Stimulated activated CD4-positive, alpha-beta T cell treated with anti-CD3 and anti-CD28 coated beads, Interleukin-12 subunit alpha, Interleukin-12 subunit beta, amount 100 ng/mL, for 4 hours (primary cell): ENCODE measurements at places on chromosomes 3 and 15.

DNA sequence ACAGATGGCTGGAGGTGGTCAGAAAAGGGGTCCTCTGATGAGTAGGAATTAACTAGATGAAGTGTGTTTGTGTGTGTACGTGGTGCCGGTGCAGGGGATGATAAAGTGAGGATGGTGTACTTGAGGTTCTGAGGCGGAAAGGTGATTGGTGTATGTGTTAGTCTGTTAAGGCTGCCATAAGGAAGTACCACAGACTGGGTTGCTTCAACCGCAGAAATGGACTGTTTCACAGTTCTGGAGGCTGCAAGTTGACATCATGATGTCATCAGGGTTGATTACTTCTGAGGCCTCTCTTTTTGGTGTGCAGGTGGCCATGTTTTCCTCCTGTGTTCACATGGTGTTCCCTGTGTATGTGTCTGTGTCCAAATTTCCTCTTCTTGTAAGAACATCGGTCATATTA is 202.4 kb upstream of the RGMA start:
- DNase-seq, result no peak

DNA sequence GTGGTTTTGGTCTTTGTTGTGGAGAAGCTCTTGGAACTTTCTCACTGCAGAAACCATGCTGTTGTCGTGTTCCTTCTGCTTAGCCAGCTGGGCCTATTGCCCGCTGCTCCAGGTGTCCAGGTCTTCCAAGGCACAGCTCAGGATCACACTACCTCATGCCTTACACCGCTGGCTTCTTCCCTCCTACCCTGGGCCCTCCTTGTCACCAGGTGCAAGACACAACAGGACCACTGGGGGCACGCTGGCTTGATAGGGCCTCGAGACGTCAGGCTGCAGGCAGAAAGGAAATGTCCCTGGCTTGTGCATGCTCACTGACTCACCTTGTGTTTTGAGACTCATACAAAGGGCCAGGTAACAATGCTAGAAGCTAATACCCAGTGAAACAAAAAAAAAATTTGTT is 32.3 kb downstream of the PAQR9 start:
- DNase-seq, result no peak

GRCh38 chr3:25257026-25257425 is 171.0 kb upstream of the RARB start:
- DNase-seq, result no peak

DNA sequence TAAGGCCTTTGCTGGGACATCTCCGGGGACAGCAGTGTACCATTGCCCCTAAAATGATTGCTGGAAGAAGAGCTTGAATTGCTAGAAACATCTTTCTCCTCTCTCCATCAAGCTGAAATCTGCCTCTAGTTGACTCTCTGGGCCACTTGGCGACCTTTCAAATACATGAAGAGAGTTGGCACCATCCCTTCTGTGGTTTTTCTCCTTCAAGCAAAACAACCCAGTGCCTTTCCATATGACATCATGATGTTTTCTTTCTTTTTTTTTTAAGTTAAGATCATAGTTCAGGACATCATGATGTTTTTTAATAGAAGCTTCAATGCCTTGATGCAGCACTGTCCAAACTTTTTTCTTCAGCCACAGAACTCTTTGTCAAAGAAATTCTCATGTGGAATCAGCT is 144.0 kb upstream of the PTPRG start:
- DNase-seq, result no peak

DNA sequence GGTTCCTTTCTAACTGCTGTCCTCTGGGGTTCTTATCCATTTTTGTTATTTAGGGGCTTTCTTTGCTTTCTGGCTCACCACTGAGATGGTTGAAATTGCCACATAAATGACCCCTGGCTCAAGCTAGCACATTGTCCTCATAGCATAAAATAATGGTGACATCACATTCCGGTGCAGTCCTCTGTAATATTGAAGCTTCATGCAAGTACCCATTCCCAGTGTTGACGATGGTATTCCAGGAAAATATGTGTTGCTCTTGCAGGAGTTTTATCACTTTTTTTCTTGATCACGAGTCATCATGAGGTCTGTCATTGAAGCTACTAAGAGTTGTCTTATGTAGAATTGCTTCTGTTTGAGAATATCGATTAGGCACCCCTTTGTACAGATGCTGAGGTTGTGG is 56.1 kb downstream of the CRTC3 start:
- DNase-seq, result no peak

GRCh38 chr15:65342493-65342892 is 35.3 kb downstream of the IGDCC3 start:
- no peak for DNase-seq

- no peak for DNase-seq
Observed at GRCh38 chr3:23668430-23668904, 137.3 kb upstream of the UBE2E1 start.

GRCh38 chr3:184645336-184645735 is 66.5 kb downstream of the MAGEF1 start:
- DNase-seq, result no peak

- no peak for DNase-seq
Observed at GRCh38 chr3:104392327-104392726, 974.4 kb upstream of the ALCAM start.

DNA sequence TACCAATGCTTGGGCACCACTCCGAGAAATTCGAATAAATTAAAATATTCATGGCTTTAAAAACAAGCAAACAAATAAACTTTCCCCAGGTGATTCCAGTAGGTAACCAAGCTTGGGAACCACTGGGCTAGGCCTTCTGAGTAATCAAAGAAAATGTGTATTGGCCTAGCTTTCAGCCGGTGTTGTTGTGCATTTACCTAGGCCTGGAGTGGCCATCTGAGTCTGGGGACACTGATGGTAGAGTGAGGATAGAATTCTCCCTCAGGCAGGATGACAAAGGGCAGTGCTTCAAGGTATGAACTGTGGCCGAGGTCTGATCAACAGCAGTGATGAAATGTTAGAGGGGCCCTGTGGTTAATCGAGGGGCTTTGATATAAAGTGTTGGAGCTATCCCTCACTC is 440.5 kb downstream of the EPHB1 start:
- DNase-seq, result no peak

DNA sequence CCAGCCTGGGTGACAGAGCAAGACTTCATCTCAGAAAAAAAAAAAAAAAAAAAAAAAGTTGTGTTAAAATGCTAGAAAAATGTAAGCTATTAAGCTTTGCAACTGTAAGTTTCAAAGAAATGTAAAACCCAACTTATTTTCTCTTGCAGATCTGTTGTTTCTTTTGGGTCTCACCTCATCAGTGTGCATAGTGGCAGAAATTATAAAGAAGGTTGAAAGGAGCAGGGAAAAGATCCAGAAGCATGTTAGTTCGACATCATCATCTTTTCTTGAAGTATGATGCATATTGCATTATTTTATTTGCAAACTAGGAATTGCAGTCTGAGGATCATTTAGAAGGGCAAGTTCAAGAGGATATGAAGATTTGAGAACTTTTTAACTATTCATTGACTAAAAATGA is 25.6 kb downstream of the ASTE1 start:
- no peak for DNase-seq

DNA sequence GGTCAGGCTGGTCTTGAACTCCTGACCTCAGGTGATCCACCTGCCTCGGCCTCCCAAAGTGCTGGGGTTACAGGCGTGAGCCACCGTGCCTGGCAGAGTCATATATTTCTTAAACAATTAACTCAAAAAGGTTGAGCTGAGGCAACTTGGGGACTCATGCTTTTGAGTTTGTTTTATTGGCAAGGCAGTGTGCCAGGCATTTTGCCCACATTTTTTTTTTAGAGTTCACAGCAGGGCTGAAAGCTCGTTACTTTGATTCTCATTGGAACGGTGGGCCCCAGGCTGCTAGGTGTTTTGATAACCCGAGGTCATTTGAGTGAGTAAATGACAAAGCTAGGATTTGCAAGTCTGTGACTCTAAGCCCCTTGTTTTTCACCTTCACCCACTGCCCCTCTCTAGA is 76.2 kb downstream of the CCK start:
- DNase-seq, result no peak

DNA sequence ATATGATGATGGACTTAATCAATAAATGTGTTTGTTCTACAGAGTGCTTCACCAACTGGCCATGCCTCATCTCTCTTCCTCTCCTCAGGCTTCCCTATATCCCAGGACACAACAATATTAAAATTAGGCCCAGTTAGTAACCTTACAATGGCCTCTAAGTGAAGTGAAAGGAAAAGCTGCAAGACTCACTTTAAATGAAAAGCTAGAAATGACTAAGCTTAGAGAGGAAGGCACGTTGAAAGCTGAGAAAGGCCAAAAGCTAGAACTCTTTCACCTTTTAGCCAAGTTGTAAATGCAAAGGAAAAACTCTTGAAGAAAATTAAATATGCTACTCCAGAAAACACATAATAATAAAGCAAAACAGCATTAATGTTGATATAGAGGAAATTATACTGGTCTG is 1010.3 kb downstream of the NAALADL2 start:
- no peak for DNase-seq

- no peak for DNase-seq
Observed at GRCh38 chr3:81443457-81443782, 318.0 kb downstream of the GBE1 start.

GRCh38 chr3:45537970-45538640 is 56.4 kb upstream of the LIMD1 start:
- no peak for DNase-seq

- DNase-seq, result no peak
Observed at GRCh38 chr3:160810362-160811236, 54.6 kb downstream of the PPM1L start.
